T-helper 17 cell (primary cell): ENCODE measurements at places on chromosomes 2 and 18.

- no peaks in the 10 kb centered on the region for H3K4me1 ChIP-seq
- no peaks in the 10 kb centered on the region for H3K36me3 ChIP-seq
- H3K4me3 ChIP-seq = no peak overlapping the region
- no peaks in the 10 kb centered on the region for H3K27me3 ChIP-seq
Observed at GRCh38 chr18:52222211-52222610, 117.8 kb upstream of the DCC start.

GRCh38 chr2:36530178-36530982, 67.6 kb downstream of the FEZ2 start:
- DNase-seq = no peak
- no peak overlapping the region for H3K27ac ChIP-seq
- H3K27me3 ChIP-seq = no peaks in the 10 kb centered on the region
- no peaks in the 10 kb centered on the region for H3K4me1 ChIP-seq

DNA sequence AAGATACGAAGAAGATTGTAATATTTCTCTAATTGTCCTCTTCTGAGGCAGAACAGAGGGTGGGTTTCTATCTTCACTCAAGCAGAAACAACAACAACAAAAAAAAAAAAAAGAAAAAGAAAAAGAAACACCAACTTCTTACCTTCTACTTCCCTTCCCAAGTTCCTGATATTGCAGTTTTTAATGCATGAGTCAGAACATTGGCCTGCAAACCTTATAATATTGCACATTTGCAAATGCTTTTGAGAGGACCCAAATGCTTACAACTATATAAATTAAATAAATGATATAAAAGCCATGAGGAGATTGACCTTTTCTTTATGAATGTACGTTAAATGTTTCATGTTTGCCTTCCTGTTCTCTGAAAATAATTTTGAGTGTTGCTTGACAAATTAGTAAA, 37.3 kb downstream of the PAX3 start:
- no peaks in the 10 kb centered on the region for H3K36me3 ChIP-seq
- no peak for DNase-seq
- H3K27me3 ChIP-seq = peaks cover 27% of the 10 kb centered on the region

DNA sequence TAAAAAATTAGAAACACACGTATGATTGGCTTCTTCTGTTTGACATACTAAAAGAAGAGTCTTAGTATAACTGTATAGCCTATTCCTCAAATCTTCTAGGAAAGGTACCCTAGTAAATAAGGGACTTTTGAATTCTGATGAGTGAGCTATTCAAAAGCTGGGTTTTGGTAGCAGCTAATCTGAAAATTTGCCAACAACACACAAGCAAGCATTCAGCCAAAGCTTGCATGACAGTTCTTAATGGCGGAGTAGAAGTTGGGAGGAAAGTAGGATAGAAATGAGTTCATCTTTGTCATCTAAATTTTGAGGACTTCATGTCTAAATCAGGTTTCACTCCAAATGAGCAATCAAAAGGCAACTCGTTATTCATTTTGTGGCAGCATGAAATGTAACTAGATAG, 813.0 kb downstream of the MBD2 start:
- DNase-seq = no peak
- no peak overlapping the region for H3K4me3 ChIP-seq
- H3K36me3 ChIP-seq = no peaks in the 10 kb centered on the region
- no peaks in the 10 kb centered on the region for H3K27me3 ChIP-seq

- H3K36me3 ChIP-seq = peaks cover 2% of the 10 kb centered on the region
- peaks cover 3% of the 10 kb centered on the region for H3K4me1 ChIP-seq
- no peak overlapping the region for H3K27ac ChIP-seq
- H3K4me3 ChIP-seq = no peak overlapping the region
- H3K27me3 ChIP-seq = peaks cover 36% of the 10 kb centered on the region
Observed at GRCh38 chr2:237535385-237536082, 30.8 kb upstream of the PRLH start.
